ENCODE measurements at places on chromosomes 2 and 18. TPM values are rescaled to one million over a fixed set of nuclear protein-coding genes. Genes with fewer than 3 reads are reported as not detected.
A peak's percentile ranks its signal among the peaks of the same experiment; 100 is the strongest.

DNA sequence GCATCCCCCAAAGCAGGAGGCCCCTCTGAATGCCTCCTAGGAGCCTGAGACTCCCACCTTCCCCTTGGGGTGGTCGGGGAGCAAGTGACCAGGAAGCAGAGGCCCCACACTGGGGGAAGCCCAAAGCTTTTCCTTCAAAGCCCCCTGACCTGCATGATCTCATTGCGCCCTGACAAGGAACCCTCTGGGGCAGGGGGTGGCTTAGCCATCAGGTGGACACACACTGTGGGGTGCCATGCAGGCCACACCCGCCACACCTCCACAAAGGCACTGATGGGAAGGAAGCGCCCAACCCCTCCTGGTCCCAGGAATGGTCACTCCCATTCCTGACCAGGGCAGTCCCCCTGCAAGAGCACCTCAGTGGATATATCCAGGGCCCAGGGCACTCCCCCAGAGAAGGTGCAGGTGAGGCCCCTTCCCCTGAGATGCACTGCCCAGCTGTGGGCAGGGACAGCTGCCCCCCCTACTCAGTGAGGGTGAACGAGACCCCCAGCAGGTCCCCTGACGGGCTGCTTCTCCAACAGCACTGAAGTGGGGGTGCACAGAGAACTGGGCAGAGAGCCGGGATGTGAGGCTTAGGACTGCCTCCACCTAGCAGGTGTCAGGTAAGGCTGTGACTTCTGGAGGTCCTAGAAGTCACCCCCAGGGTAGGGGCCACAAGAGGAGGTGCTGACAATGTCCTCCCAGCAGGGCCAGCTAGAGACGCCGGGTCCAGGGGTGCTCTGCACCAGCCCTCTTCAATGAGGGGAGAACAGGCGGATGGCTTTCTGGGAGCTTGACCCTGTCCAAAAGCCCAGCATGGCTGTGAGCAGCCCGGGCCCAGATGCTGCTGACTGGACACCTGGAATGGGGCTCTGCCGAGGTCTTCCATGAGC, 31.5 kb downstream of the HS6ST1 start:
- peaks cover 23% of the 10 kb centered on the region for H3K4me1 ChIP-seq
- no peaks in the 10 kb centered on the region for H3K36me3 ChIP-seq
- H3K27ac ChIP-seq = no peak overlapping the region

- no peaks in the 10 kb centered on the region for H3K27me3 ChIP-seq
- no peak overlapping the region for H3K4me3 ChIP-seq
- DNase-seq = no peak
- no peak overlapping the region for H3K27ac ChIP-seq
Measured at GRCh38 chr2:6068429-6068828, 376.2 kb downstream of the SOX11 start.

- H3K36me3 ChIP-seq = no peaks in the 10 kb centered on the region
- H3K27me3 ChIP-seq = 0 out of 3 replicates have a peak, but pooled peaks cover 2% of the 10 kb centered on the region
- DNase-seq = no peak
- H3K4me3 ChIP-seq = no peak overlapping the region
- H3K27ac ChIP-seq = no peak overlapping the region
Measured at GRCh38 chr2:100053087-100053885, 89.1 kb downstream of the AFF3 start.

GRCh38 chr2:73290049-73290839, 3.1 kb downstream of the EGR4 start:
- no peak overlapping the region for H3K27ac ChIP-seq
- peak; percentile 57 for DNase-seq
- no peaks in the 10 kb centered on the region for H3K36me3 ChIP-seq
- H3K27me3 ChIP-seq = peaks cover 27% of the 10 kb centered on the region

The ITPRIPL1 gene
- 9.0 TPM for total RNA-seq

Measured in K562 (cell line).